Fibroblast of pulmonary artery (primary cell): ENCODE measurements at places on chromosomes 1 and 21.

- DNase-seq, result no peak
Observed at GRCh38 chr1:46148318-46148717, 15.9 kb upstream of the PIK3R3 start.

GRCh38 chr1:41374711-41375110, 13.5 kb downstream of the FOXO6 start:
- no peak for DNase-seq

DNA sequence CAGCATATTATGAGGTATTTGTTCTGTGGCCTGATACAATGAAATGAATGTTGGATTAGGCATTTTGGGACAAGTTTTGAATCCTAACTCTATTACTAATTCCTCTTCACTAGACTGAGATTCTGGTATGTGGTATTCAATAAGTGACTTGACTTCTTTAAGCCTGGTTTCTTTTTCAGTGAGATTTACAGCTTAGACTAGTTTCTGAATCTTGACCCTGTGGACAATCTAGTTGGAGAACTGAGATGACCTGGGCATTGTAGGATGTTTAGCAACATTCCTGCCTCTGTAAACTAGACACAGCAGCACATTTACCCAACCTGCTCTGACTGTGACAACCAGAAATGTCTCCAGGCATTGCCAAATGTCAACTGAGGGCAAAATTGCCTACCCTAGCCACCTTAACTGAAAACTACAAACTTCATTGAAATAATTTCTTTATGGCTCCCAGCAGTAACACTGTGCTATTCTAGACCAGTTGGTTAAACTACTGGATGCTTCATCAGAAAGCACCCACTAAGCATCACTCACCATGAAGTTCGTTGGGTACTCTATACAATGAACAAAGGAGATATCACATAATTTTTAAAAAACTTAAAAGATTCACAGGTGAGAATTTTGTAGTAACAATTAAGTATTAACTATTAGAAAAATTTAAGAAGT, 16.8 kb downstream of the PTPRC start:
- no peak for DNase-seq

- no peak for DNase-seq
Observed at GRCh38 chr1:22750685-22751051, 40.0 kb downstream of the EPHB2 start.

DNA sequence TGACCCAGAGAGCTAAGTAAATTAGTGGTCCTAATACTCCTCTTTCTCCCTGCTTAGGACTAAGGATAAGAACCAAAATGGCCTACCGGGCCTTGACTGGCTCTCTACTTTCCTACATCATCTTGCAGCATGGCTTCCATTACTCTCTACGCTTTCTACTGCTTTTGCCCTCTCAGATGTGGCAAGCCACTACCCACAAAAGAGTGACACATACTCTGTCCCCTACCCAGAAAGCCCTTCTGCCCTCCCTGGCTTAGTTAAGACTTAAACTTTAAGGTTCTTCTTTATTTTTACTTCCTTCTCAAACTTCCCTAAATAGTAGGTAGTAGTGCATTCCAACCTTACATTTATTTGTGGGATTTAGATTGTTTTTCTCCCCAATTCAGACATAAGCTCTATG, 228.1 kb downstream of the TPR start:
- no peak for DNase-seq

GRCh38 chr1:164337885-164338284, 221.1 kb upstream of the PBX1 start:
- no peak for DNase-seq

DNA sequence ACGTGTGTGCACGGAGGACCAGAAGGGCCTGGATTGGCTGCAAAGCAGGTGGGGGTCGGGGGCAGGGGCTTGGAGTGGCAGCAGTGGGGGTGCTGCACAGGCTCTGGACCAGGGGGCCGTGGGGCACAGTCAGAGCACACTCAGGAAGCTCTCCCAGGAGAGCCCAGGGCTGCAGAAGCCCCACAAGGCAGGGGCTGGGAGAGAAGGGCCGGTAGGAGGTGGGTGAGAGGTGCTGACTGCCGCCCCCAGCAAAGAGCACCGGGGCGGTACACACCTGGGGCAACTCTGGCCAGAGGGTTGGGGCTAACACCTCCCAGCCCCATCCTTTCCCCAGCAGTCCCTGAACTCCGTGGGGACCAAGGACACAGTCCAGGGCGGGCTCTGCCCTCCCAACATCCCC, 13.9 kb downstream of the CHD5 start:
- no peak for DNase-seq

GRCh38 chr21:19565587-19565986, 1162.0 kb upstream of the TMPRSS15 start:
- no peak for DNase-seq

DNA sequence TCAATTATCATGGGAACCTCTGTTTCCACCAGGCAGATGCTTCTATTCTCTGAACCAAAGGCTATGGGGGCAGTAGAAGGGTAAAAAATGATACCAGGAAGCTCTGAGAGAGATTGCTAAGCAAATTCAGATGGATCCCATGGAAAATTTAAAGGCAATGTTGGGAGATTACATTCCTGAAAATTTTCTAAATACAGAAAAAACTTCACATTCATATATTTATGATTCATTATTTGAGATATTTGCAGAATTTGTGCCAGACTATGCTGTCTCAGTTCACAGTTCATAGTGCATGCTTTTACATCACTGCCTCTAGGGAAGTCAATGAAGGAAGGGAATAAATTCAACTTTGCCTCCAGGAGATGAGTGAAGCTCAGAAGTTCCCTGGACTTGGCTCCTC, 57.5 kb downstream of the KCNT2 start:
- DNase-seq, result no peak

GRCh38 chr1:93865253-93865652, 13.8 kb downstream of the DNTTIP2 start:
- no peak for DNase-seq

DNA sequence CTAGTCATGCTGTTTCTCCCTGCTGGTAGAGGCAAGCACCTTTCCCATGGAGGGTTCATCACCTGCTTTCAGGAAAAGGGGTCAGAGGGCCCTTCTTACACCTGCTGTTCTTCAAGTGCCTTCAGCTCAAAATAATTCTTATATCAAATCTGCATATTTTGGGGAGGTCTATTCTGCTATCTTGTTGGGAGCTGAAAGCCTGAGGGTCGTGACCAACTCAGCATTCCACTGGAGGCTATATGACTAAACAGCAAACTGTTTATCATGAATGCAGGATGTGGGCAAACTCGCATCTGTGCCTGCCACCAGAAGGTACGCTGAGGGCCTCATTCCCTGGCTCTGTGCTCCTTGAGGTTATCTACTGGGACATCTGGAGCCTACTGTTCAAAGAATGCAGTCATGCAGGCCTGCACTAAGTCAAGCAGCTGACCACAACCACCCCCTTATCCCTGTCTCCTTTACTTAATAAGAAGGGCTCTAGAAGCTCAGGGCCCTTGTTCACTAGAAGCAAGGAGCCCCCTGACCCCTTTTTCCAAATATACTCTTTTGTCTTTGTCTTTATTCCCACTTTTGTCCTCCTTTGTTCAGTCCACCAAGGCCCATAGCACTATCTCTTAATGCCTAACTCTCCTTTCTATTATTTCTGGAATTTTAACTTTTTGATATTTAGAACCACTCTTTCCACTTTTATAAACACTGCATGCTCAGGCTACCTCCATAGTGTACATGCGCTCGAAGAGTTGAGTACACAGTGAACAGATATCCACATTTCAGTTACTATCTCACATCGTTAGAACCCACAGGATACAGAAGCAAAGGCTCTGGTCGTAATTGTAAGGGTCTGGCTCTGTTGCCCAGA, 4.5 kb upstream of the TRIM17 start:
- no peak for DNase-seq
